ENCODE measurements at places on chromosomes 3 and 15.

DNA sequence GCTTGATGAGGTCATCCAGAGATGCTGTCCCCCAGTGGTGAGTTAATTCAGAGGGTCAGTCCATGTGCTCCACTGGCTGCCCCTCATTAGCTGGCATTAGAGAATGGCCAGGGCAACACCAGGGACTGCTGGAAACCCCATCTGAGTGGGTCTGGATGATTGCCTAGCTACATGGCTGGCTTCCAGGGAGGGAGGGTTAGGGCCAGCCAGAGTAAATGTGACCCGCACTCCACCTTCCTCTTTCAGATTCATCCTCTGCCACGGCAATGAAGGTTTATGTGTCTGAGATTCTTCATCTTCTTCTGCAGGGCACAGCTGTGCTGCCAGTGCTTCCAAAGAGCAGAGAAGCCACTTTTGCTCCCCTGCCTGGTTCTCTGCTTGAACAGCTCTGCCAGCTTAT lies 391.9 kb downstream of the OCA2 start:
- no peak for DNase-seq

- no peak for DNase-seq
Observed at GRCh38 chr3:52402706-52403270, 42.1 kb downstream of the SEMA3G start.

DNA sequence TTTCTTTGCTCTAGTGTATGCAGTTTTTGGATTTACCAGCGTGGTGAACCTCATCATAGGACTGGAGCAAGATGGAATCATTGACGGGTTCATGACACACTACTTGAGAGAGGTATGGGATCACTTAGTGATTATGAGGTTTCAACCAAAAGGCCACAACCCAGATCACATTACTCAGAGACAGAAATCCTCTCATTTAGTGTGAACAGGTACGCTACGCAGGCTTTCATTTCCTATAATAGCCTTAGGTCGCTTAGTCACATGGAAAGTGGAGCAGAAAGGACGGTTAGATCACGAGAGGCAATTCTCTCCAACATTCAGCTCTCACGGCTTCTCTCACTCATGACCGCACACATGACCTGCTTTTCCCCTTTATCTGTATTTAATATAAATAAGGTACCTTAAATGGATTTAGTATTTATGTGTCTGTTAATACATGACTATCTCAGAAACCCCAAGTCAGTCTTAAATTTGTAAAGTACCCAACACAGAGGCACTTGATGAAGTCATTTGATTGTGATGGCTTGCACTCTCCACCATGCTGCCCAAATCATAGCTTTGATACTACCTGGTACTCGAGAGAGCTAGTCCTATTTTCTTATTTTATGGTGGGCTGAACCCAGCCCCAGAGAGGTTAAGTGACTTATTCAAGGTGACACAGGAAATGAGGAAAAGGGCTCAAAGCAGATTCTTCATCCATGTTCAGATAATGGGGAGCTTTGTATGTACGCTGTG lies 8.6 kb downstream of the TM6SF1 start:
- no peak for DNase-seq

- no peak for DNase-seq
Observed at GRCh38 chr15:74406992-74407705, 26.6 kb downstream of the SEMA7A start.

DNA sequence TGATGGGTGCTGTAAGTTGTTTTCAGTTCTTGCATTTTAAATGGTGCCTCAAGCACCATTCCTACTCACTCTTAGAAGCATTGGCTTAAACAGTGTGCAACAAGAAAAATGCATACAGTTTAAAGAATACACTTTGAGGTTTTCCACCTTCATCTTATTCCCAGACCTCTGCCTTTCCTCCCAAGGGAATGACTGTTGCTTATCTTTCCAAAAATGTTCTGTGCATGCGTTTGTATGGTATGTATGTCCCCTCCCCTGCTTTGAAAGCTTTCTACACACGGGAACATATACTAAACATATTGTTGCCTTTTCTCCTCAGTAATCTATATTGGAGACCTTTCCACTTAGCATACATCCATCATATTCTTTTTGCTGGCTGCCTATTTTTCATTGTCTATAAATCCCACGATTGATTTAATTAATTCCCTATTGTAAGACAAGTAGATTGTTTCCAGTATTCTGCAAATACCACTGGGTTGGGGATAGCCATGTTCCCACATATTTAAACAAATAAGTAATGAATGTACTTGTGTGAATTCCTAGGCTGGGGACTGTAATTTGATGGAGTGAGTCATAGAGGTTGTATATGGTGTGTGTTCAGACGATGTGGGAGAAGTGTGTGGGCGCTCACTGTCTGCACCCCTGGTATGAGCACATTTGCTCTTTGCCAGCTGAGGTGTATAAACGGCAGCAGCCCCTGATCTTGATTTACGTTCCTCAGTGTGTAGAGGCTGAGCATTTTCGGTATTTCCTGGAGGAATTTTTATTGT lies 5.8 kb downstream of the TRAK1 start:
- DNase-seq: no peak

GRCh38 chr3:77456906-77457305 lies 417.0 kb downstream of the ROBO2 start:
- DNase-seq: no peak

DNA sequence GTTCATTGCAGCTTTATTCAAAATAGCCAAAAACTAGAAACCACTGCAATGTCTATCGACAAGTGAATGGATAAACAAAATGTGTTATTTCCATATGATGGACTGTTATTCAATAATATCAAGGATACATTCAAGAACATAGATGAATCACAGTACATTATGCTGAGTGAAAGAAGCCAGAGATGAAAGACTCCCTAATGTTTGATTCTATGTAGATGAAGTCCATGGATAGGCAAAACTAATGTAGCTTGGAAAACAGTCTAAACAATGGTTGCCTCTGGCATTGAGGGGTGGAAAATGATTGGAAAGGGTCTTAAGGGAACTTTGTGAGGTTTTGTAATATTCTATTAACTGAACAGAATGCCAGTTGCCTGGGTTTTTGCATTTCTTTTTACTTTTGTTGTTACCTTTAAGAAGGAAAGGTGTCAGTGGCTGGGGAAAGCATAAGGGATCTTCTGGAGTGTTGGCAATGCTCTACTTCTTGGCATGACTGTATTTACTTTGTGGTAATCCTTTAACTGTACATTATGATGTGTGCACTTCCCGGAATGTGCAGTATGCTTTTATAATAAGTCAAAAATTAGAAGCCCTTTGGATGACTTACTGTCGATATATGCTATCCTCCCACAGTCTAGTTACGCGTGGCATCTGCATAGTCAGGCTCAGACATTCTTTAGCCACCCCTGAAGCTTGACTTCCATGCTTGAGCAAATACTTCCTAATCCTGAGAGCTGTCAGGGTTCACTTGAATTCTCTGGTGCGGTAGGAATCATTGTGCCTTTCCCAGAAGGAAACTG lies 20.5 kb upstream of the ATP10A start:
- no peak for DNase-seq

DNA sequence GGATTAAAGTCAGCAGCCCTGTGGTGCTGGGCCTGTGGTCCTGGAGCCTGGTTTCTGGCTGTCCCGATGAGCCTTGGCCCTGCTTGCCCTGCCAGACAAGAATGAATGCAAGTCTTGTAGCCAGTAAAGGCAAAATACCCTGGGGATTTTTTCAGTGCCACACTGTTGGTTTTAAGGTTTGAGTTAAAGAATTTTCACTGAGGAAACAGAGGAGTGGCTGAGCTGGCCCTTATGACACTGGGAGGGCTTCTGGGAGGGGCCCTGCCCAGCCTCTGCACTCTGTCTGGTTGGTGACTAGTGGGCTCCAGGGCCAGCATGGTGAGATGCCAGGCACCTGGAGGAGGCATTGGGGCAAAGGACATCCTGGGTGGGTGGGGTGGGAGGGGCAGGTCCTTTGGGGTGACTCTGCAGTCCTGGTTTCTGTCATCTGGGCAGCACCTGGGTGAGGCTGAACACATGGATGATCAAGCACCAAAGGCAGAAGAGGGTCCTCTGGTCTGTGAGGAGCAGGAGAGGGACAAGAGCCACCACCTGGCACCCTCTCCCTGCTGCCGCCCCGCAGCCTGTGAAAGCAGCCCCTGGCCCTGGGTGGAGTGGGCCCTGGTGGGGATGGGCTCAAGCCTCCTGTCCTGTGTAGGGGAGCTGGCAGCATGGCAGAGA lies 12.5 kb upstream of the PLA2G4E start:
- DNase-seq: no peak

GRCh38 chr3:46699676-46700523 lies 1.3 kb upstream of the TMIE start:
- no peak for DNase-seq

- no peak for DNase-seq
Observed at GRCh38 chr3:149833241-149833640, 20.2 kb downstream of the RNF13 start.

- no peak for DNase-seq
Observed at GRCh38 chr15:100704281-100705055, 102.1 kb downstream of the ASB7 start.

GRCh38 chr3:34934660-34935059 lies 704.7 kb upstream of the ARPP21 start:
- no peak for DNase-seq

DNA sequence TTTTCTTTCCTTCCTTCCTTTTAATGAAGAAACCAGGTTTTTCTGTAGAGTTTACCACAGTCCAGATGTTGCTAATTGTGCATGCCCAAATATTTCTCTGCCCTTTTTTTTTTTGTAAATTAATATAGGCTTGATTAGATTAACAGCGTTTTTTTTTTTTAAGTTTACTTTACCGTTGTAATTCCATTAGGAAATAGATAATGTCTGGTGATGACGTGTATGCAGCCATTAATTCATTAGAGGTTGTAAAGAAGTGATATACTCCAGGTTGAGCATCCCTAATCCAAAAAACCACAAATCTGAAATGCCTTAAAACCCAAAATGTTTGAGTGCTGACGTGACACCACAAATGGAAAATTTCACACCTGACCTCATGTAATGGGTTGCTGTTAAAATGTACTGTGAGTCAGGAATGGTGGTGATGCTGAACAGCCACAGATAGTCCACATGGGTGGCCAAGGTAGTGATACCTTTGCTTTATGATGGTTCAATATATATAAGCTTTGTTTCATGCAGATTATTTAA lies 43.2 kb downstream of the KNL1 start:
- DNase-seq: no peak

GRCh38 chr15:67765701-67766100 lies 59.6 kb upstream of the SKOR1 start:
- no peak for DNase-seq

- DNase-seq: no peak
Observed at GRCh38 chr15:73925848-73926218, 429 bp upstream of the LOXL1 start.

DNA sequence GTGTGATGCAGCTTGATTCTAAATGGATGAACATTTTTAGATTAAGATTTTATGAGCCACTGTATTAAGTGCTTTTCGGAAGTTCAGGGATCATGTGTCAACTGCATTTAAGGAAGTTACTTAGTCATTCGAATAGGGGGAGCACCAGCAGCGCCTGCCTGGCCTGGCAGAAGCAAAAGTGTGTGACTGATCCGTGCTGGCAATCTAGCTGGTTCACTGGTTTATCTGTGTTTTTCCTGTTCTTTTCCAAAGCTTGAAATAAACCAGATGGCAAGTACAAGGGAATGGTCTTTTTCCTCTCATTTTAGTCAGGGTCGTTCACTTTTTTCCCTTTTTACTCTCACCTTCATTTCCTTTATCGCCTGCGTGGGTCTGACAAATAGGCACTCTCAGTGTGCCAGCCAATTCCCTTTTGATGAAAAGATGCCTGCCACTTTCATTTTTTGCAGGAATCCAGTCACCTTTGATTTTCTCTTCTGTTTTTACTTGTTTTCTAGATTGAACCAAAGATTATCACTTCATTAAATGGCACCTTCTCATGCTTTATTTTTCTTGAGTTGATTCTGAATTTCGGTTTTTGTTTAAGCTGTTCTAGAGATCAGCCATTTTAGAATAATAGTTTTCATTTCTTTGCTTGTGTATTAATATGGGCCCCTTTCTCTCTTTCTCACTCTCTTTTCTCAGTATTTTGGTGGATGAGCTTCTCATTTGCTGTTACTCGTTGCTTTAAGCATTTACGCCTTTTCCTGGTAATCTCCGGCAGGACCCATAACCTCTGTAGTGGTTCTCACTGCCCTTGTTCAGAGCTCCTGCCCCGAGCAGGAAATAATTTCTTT lies 2.8 kb downstream of the ABHD2 start:
- no peak for DNase-seq

GRCh38 chr15:99248000-99248715 lies 1.2 kb downstream of the TTC23 start:
- no peak for DNase-seq

DNA sequence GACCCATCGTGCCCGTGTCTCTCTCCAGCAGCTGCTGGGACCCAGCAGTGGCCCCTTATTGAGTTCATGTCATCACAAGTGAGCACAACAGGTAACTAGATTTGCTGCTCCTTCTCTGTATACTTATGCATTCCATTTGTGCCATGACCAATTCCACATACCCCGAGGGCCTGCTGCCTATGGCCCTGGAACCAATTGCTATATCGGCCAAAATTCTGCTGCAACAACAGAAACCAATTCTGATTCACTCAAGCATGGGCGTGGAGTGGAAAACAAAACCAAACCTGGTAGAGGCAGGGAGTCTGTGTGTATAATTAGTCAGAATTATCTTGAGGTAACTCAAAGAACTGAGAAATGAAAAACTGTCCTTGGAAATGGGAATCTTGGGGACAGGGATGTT lies 516.6 kb downstream of the EPHB1 start:
- no peak for DNase-seq

DNA sequence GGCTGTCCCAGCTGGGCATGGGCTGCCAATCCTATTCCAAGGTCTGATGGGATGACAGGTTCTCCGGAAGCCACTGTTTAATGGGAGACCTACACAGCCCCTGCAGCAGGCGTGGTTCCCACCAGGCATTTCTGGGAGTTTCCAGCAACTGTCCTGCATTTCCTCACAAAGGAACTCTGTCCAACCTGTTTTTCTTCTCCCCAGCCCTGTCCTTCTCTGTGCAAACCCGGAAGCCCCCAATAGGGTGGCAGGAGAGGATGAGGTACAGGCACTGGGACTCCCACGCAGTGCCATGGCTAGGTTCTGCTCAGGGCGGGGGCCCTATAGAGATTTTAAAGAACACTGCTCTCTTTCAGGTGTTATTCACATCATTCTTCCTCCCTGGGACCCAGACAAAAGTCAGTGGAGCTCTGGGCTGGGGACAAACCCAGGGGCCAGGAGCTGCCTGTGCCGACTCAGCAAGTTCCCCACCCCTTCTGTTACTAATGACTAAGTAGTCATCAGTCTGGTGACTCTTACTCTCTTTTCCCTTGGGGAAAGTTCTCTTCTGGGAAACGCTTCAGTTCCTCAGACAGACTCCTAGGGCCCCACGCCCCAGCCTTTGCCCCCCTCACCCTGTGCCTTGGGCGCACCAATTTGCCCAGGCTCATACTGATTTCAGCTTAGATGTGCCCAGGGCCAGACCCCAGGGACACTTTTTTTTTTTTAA lies 97.7 kb downstream of the CD47 start:
- DNase-seq: no peak

DNA sequence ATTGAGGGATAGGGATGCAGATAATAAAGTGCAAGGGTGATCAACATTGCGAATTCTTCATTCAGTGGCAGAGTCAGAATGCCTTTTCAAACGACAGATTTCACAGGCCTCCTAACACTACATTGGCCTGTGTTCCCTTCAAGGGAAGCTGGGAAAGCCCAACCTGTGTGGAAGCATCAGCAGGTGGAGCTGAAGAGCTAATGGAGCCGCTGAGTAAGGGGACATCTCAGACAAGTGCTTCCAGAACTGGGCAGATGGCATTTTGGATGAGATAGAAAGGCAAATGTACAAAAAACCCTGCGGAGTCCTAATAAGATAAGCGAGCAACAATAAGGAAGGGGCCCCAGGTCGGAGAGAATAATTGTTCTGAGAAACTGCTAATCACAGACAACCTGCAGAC lies 8.5 kb upstream of the SLC24A5 start:
- no peak for DNase-seq

GRCh38 chr3:99712291-99712954 lies 74.0 kb downstream of the COL8A1 start:
- DNase-seq: no peak

All from NCI-H2029 (cell line).